ENCODE measurements at places on chromosomes 13 and 19.

DNA sequence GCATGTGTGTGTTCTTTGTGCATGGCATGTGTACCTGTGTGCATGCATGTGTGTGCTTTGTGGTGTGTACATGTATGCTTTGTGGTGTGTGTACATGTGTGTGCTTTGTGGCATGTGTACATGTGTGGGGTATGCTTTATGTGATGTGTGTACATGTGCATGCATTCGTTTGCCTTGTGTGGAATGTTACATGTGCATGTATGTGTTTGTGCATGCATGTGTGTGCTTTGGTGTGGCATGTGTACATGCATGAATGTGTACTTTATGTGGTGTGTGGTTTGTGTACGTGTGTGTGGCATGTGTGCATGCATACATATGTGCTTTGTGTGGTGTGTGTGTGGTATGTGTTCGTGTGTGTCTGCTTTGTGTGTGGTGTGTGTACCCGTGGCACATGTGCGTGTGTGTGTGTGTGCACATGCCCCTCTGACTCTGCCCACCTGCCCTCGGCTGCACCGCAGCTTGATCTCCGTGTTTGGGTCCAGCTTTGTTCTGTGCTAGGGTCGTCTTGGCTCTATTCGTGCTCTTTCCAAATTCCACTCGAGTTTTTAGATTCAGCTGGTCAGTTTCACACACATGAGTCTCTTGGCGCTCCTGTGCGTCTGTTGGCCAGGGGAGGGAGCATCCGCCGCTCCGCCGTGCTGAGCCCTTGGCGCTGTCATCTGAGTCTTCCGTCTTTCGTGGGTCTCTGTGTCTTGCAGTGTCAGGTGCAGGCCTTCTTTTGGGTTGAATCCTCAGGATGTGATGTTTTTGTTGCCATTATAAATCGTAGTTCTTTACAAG lies 46.5 kb upstream of the TFDP1 start:
- no peak for DNase-seq

DNA sequence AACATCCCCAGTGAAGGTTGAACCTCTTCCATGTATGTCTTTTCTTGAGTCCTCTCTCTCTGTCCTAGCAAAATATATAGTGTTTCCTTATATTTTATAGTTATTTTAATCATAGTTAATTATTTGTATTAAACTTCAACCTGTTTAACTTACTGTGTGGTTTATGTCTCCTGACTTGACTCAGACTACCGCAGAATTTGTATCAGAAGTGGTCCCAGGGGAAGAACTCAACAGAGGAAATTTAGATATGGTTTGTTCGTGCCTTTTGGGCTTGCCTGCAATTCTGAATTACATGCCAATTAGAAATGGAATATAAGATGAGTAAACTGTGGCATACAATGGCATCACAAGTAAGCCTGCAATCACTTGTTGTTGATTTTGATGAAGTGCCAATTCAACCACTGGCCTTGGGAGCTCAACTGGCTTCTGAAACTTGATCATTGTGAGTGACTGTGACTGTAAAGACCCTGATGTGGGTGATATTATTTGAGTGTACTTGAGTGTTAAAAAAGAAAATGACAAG lies 1459.5 kb upstream of the PCDH20 start:
- DNase-seq, result no peak

DNA sequence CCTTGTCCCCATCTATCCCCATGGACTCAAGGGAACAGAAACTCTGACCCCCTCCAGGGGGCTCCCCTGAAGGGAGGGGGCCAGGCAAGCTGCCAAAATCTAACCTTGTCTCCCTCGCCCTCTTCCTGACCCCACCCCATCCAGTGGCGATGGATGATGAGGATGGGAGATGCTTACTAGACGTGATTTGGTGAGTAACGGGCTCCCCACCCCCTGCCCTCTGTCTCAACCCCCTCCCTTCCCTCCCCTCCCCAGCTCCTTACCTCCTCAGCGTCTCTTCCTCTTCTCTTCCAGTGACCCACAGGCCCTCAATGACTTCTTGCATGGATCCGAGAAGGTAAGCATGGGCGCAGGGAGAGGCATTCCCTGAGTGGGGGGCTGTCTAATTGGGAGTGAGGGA lies 39.8 kb upstream of the EHD2 start:
- no peak for DNase-seq

- no peak for DNase-seq
Measured at GRCh38 chr13:75154331-75154730, 327.6 kb downstream of the TBC1D4 start.

GRCh38 chr19:49431330-49431749 lies 6.2 kb downstream of the GFY start:
- no peak for DNase-seq

DNA sequence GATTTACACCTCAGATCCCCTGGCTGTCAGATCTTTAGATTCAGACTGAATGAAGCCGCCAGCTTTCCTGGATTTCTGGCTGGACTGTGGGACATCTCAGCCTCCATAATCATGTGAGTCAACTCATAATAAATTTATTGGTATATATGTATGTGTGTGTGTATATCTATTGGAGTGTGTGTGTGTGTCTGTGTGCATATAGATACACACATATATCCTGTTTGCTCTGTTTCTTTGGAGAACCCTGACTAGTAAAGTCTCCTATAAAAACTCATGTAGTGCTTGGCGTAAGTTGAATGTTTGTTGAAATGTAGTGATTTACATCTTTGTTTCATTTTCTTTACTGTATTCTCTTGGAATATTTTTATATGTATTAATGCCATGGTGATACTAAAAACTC lies 499.5 kb upstream of the KLF12 start:
- DNase-seq, result no peak

GRCh38 chr13:75550159-75550567 lies 572 bp downstream of the UCHL3 start:
- no peak for DNase-seq

DNA sequence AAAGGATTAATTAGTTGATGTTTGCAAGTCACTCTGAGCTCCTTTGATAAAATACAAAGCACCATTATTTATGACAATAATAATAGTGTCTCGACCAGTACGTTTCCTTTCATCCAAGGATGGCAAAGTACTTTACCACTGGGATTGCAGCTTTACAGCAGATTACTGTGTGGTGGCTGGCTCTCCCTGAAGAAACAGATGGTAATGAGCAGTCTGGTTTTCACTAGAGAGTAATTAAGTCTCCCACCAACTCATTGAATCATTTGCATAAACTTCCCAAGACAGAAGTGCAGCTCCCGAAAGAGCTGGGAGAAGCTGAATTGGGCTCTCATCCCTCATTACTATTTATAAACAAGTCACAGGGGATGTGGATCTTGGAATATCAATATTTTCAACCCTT lies 48.7 kb downstream of the KLF5 start:
- DNase-seq, result no peak

DNA sequence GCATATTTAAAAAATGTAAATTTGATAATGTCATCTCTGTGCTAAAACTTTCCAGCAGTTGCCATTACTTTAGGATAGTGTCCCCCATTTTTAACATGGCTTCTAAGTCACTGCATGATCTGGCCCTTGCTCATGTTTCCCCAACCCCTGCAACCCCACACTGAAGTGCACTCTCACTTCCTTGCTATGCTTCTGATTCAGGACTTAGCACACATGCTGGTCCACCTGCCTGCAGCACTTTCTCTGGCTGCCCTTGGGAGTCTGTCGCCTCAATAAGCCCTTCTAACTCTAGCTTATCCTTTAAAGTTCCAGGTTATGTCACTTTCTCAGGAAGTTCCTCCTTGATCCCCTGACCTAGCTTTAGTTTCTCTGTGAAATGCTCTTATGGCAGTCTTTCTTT lies 241.0 kb downstream of the POSTN start:
- no peak for DNase-seq

DNA sequence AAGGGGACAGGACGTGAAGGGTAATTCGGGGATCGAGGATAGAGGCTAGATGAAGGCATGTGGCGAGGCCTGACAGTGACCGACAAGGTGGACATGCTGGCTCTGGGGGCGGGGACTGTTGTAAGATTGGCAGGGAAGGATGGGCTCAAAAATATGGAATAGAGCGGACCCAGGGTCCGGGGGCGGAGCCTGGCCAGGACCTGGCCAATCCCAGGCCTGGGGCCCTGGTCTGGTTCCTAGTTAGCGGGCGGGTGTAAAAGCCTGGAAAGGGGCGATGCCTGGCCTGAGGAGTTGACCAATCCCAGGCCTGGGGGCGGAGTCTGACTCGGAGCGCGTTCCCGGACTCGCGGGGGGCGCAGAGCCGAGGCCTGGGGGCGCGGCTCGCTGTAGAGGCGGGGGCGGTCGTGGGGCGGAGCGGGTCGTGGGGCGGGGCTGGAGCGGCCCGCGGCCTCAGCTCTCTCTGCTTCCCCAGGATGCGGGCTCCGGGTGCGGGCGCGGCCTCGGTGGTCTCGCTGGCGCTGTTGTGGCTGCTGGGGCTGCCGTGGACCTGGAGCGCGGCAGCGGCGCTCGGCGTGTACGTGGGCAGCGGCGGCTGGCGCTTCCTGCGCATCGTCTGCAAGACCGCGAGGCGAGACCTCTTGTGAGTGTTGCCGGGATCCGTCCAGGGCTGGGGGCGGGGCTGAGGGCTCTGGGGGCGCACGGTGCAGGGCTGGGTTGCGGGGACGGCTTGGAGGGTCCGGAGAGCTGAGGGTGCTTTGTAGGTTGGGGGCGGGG lies at the start of gene SLC27A1:
Gene SLC27A1 (plus strand): TSS at position 457 of the 774 bp plus-strand sequence. CDS start 17 bp downstream, at position 474.
- DNase-seq, result peak; percentile 99

DNA sequence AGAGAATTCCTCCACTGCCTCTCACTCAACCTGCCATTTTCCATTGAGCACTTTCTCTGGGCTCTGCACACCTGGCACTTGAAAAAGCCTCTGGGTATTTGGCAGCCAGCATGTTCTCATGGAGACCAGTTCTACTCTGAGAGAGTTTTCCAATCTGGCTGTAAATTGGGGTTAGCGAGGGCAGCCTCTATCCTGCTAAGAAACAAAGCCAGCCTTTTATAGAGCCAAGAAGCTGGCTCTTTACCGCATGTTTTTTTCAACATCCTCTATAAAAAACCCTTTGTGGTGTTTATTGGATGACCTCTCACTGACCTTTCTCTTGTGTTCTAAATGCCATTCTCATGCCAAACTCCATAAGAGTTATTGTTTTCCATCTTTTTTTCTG lies 52.6 kb upstream of the RCBTB2 start:
- DNase-seq, result no peak

DNA sequence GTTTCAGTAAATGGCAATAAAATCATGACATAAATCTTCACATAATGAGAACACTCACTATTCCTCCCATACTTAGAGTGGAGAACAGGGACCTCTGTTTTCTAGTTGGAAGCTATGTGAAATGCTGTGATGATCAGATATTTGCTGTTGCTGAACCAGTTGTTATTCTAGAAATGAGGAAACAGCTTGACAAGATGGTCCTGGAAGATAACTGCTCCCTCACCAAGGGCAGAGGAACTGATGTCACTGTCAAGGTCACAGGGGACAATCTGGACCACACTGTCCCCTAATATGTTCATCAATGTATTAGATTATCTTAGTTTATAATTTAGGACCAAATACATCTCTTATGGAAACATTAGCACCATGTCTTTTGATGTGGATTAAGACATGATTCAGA lies 1173.3 kb downstream of the PCDH17 start:
- DNase-seq, result no peak

- no peak for DNase-seq
Measured at GRCh38 chr13:70375718-70376117, 267.5 kb upstream of the KLHL1 start.

GRCh38 chr19:55146705-55147273 lies 2.2 kb downstream of the TNNT1 start:
- DNase-seq, result no peak

GRCh38 chr19:23539499-23539898 lies 144.2 kb upstream of the ZNF91 start:
- no peak for DNase-seq

GRCh38 chr13:43377149-43377548 lies 353.8 kb downstream of the DNAJC15 start:
- DNase-seq, result peak; percentile 67

- DNase-seq, result no peak
Measured at GRCh38 chr13:73810647-73811046, 323.6 kb downstream of the KLF12 start.

DNA sequence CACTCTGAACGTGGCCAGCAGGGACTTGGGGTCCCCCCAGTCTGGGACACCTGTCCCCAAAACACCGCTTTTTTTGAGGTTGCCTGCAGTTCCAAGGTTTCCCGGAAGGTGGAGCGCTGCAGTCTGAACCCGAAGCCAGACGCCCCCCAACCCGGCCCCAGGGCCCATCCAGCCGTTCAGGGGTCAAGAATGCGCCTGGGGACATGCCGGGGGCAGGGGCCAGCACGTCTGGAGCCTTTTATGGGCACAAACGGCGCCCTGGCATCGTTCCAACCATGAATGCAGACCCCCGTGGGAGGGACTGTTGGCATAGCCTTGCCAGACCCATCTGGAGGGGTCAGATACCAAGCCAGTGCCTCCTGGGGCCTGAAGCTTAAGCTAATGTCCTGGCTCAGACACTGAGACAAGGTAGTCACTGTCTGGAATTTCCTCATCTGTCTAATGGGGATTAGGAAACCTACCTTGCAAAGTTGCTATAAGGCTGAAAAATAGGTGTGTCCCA lies 6.9 kb downstream of the S1PR5 start:
- no peak for DNase-seq

- DNase-seq, result no peak
Measured at GRCh38 chr13:45209229-45209628, 8.4 kb upstream of the KCTD4 start.

DNA sequence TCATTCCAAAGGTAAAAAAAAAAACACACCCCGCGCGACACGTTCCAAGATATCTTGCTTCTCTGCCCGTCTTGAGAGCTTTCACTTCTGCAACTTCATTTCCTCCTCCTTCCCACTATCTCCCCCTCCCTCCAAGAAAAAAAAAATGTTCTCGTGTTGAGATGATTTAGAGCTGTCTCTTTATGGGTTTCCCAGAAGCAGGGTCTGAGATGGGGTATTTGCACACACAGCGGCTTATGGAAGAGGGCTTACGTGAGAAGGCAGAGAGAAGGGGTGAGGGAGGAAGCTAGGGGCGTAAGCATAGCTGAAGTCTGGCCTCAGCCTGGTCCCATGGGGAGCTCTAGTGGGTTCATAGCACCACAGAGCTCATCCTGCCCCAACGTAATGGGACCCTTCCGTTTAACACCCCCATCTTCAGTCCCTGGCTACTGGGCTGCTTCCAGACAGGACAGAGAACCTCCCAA lies 31.3 kb upstream of the USE1 start:
- DNase-seq, result no peak

GRCh38 chr13:27510082-27510481 lies 59.7 kb upstream of the MTIF3 start:
- no peak for DNase-seq

DNA sequence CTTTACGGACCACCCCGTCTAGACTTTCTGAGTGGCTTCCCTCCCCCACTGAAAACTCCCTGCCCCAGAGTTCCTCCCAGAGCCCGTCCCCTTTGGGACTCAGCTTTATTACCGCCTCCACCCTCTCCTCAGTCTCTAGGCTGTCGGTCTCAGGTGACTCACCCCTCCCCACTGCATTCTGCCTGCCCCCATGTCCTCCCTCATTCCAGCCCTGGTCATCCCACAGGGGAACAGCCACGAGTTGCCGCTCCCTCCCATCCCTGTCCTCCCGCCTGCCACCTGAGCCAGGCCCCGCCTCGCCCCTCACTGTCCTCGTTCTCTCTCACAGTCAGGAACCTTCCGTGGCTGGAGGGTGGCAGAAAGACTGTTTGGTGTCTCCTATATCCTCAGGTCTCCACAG lies 57.3 kb downstream of the SMARCA4 start:
- DNase-seq, result no peak

GRCh38 chr19:22634450-22634827 lies 315 bp downstream of the ZNF492 start:
- no peak for DNase-seq
